SHP77 treated with DMSO at 0.1 percent for 48 hours (cell line): ENCODE measurements at places on chromosomes 1 and 21.

- DNase-seq: no peak
Measured at GRCh38 chr1:44019466-44019948, 11.8 kb downstream of the SLC6A9 start.

- DNase-seq: no peak
Measured at GRCh38 chr1:154320882-154321608, at the start of gene AQP10. Gene AQP10 (plus strand): TSS chr1:154321093. CDS start chr1:154321156, 63 bp downstream.

- DNase-seq: no peak
Measured at GRCh38 chr1:163983097-163983496, 575.9 kb upstream of the PBX1 start.

DNA sequence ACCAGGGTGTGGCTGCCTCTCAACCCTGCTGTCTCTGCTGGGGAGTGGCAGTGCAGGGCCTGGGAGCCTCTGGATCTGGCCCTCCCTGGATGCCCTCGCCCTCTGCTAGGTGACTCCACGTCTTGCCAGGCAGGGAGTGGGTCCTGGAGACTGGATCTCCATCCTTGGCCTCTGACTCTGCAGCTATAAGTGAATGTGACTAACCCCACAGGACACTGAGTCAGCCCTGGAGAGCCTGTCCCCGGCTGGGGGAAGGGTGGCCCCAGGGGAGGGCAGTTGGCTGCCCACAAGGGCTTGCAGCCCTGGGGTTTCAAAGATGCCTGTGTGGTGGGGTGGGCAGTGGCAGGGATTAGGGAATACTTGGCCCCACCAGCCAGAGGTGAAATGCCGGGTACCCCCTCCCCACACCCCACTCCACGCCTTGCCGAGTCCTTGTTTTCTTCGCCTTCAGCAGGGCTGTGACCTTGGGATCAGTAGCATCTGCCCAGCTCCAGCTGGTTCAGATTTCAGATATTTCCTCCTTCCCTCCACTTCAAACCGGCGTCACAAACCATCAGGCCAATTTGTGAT, 1.9 kb upstream of the MYBPH start:
- DNase-seq: no peak

DNA sequence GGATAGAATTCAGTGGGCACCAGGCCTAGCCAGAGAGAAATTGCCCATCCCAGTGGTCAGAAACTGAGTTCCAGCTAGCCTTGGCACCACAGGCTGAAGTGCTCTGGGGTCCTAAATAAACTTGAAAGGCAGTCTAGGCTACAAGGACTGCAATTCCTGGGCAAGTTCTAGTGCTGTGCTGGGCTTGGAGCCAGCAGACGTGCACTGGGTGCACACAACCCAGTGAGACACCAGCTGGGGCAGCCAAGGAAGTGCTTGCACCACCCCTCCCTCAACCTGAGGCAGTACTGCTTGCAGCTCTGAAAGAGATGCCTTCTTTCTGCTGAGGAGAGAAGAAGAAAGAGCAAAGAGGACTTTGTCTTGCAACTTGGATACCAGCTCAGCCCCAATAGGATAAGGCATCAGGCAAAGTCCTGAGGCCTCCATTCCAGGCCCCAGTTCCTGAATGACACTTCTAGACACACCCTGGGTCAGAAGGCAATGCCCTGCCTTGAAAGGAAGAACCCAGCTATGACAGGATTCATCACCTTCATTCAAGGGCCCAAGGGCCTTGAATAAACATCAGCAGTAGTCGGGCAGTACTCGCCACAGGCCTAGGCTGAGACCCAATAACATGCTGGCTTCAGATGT, 55.1 kb downstream of the OVGP1 start:
- no peak for DNase-seq

GRCh38 chr1:39269349-39269748, 64.9 kb downstream of the MACF1 start:
- no peak for DNase-seq

DNA sequence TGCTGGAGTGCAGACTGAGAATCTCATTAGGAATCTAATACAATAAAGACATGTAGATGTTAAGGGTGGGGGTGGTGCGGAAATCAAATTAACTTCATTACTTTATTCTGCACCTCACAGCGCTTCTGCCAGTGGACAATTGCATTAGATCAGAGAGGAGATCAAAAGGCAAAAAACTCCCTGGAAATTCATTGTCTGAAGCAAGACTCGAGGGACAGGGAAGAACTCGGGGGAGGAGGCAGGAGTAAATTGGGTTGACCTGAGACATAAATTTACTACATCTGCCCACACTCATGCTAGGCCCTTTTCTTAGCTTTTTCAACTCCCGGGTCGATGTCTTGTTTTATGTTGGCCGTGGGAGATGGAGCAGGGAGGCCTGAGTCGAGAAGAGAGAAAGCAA, 315.4 kb downstream of the SPATA17 start:
- DNase-seq: no peak

GRCh38 chr1:246580497-246581370, 14.5 kb downstream of the CNST start:
- no peak for DNase-seq

DNA sequence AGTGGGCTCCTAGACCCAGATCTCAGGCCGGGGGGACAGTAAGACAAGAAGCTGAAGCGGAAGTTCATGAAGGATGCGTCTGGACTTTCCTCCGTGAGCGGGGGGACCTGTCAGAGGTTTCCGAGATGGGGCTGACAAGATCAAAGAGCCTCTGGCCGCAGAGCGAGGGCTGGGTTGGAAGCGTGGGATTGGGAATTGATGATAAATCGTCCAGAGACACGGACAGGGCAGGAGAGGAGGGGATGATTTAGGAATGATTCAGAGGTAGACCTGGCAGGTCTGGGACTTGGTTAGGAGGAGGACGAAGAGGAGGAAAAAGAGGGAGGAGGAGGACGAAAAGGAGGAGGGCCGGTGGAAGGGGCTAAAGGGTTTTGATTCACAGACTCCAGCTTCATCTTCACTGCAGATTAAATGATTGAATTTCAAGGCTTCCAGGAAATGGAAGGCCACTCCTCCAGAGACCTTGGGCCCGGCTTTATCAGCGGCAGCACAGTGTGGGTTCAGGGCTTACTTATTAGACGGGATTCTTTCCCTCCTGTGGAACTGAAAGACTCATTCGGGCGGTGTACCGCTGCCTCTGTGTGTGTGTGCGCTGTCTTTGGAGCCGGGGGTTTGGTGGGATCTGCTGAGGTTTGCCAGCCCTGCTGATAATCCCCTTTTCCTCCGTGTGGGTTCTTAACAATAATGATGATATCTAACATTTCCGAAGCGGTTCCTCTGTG, 85.7 kb upstream of the SLC45A1 start:
- DNase-seq: no peak

- DNase-seq: no peak
Measured at GRCh38 chr1:32703479-32704291, 1.1 kb upstream of the SYNC start.

GRCh38 chr21:43994646-43995045, 17.5 kb upstream of the TRAPPC10 start:
- DNase-seq: no peak

- DNase-seq: no peak
Measured at GRCh38 chr1:241600496-241600901, 39.7 kb downstream of the CHML start.

DNA sequence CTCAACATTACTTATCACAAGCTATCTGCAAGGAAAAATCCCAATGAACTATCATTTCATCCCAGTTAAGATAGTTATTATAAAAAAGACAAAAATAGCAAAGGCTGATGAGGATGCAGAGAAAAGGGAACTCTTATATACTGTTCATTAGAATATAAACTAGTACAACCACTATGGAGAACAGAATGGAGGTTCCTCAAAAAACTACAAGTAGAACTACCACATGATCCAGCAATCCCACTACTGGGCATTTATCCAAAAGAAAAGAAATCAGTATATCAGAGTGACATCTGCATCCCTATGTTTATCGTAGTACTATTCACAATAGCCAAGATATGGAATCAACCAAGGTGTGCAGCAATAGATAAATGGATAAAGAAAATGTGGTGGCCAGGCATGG, 4.9 kb upstream of the C1orf185 start:
- no peak for DNase-seq

DNA sequence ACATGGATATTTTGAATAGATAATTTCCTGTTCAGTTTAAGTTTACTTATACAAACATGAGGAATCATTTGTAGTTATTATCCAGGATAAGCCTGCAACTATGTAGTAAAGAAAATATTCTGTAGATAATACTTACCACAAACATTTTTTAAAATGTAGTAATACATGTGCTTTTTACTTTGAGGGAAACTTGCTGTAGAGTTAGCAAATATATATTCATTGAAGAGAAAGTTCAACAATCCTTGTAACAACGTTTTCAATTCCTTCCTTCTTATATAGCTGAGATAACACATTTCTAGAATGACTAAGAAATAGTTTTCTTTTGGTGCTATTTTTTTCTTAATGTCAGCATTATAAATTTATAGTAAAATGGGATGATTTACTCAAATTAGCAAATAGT, 664.6 kb upstream of the ADAMTS5 start:
- DNase-seq: no peak

GRCh38 chr1:239999170-239999569, 92.5 kb upstream of the FMN2 start:
- peak; percentile 64 for DNase-seq

- no peak for DNase-seq
Measured at GRCh38 chr1:38050397-38051078, 3.9 kb upstream of the POU3F1 start.

- no peak for DNase-seq
Measured at GRCh38 chr1:40822890-40823289, 39.3 kb downstream of the CITED4 start.

GRCh38 chr1:167996266-167996665, 59.4 kb upstream of the MPC2 start:
- no peak for DNase-seq

DNA sequence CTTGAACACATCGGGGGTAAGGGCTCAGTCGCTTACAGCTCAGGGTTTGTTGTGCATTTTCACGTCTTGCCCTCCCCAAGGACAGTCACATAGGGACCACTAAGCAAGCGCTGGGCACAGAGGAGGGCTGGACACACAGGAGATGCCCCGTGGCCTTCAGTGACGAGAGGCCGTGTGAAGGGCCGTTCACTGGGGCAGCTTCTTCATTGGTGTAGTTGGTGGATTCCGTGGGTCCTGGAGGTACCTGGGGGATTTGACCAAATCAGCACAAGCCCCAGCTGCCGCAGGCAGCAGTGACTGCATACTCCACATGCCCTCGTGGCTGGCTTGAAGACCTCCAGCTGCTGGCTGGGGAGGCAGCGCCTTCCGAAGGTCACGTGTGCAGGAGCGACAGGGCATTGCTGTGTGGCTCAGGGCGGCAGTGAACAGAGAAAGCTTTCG, 100.8 kb upstream of the C1orf174 start:
- DNase-seq: no peak

- DNase-seq: no peak
Measured at GRCh38 chr1:244915736-244916135, 51.4 kb upstream of the HNRNPU start.

DNA sequence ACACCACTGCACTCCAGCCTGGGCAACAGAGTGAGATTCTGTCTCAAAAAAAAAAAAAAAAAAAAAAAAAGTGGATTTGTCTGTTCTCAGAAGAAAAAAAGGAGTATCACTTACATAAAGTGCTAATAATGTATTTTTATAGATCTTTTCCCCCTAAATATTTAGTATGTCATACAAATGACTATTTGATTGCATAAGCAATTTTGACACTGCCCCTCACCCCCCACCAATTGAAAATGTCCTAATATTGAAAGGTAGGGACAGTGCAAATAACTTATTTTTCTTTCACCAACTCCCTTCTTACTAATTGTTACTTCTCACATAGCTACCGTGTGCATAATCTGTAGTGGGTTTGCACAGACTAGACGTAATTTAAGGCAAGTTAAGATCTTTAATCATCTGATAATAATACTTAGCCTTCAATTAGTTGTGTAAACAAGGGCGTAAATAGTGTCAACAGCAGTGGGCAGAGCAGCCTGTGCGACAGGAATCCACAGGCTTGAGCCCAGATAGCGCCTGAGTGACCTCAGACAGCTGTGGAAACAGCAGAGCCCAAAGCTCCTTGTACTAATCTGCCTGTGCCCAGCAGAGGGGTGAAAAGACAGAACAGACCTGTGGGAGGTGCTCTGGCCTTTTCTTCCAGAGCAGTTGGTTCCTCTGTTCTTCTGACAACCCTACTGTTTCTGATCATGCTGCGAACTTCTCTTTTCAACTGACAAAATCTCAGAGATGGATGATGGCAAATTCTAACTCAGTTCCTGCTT, 4.5 kb upstream of the IER5 start:
- DNase-seq: peak; percentile 46

DNA sequence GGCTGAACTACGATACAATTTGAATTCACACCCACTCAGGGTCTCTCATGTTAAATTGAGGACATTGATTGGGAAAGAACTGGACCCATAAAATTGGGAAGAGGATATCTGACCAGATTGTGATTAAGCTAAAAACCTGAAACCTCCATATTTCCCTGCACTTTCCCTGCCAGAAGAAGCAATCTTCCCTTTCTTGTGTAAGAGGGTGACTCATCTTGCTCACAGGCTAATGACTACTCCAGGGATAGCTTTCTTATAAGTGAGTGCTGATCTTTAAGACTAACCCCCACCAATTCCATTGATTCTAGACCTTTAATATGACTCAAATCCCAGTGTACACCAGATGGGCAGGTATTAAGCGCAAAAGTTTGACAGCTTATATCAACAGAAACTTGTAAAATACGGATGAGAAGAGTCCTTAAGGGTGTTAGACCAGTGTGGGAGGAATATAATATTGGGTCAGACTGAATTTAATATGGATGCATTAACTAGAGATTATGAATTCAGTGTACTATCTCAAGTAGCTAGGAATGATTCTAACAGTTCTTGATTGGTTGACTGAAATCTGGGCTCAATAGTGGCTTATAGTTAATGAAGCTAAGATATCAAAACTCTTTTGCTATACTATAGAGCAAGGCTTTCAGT, 12.1 kb upstream of the SGIP1 start:
- no peak for DNase-seq

DNA sequence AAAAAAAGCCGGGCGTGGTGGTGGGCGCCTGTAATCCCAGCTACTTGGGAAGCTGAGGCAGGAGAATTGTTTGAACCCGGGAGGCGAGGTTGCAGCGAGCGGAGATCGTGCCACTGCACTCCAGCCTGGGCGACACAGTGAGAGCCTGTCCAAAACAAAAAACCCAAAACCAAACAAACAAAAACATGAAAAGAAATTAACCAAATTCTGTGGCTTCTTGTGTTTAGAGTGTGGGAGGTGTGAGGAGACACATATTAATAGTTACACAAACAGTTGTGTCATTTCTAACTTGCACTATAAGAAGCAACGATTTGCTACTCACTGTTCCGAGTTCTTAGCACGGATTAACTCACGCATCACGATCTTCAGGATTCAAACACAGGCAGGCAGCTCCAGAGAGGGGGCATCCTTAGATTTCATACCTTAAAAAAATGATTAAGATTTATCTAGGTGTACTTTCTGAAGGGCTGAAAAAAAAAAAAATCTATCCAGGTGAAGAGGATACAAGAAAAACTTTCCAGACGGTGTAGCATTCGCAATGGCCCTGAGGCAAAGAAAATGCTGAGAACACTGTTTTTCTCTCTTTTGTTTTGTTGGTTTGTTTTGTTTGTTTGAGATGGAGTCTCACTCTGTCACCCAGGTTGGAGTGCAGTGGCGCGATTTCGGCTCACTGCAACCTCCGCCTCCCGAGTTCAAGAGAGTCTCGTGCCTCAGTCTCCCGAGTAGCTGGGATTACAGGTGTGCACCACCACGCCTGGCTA, 713 bp upstream of the HMGCL start:
- DNase-seq: no peak

- DNase-seq: no peak
Measured at GRCh38 chr21:31326522-31327242, 17.4 kb downstream of the TIAM1 start.

- no peak for DNase-seq
Measured at GRCh38 chr1:59481881-59482505, 185.1 kb downstream of the FGGY start.

- DNase-seq: no peak
Measured at GRCh38 chr1:25257196-25257595, 9.9 kb upstream of the RSRP1 start.
